ENCODE measurements at places on chromosomes 4 and X.

- no peak for DNase-seq
These were observed 525.7 kb downstream of the PPARGC1A start for GRCh38 chr4:23364167-23364566.

DNA sequence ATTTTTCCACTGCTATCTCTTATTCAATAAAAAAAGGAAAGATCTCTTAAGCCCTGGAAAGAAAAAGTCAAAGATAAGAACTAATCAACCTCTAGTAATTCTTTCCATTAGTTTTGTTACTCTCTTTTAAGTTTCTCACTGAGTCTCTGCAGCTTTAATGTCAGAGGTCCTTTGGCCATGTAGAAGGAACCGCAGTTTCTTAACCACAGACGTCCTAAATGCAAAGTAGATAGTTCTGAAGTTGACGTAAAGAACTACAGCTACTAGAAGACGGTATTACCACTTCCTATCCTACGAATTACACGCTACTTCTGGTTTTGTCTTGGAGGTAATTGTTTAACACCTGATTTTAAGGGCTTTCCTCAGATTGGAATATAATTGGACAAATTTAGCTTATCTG, 325.9 kb downstream of the ANKRD50 start:
- no peak for DNase-seq

GRCh38 chr4:147772459-147772969, 40.6 kb downstream of the ARHGAP10 start:
- no peak for DNase-seq

DNA sequence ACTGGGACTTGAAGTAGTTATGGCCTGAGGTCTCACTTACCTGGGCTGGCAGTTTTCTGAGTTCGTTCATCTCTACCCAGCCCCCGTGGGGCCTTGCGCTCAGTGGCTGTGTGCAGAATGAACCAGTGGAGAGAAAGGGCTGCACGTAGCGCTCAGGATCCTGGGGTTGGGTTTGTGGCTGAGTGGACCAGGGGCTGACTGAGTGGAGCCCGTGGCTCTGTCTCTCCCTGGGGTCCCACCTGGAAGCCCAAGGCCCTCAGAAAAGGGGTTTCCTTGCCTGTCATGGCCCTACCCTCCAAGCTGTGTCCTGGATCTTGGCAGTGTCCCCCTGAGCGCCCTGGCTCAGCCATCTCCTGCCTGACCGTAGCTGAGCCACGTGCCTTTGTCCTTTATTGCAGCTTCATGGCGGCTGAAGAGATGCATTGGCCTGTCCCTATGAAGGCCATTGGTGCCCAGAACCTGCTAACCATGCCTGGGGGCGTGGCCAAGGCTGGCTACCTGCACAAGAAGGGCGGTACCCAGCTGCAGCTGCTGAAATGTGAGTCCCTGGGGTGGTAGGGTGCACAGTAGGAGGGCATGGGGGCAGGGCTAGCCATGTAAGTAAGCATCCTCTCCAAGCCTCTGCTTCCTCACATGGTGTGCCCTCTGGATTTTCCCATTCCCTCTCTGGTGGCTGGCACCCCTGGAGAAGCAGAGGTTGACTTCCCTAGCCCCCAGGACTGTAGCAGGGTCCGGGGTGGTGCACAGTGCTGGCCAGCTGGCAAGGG, 23.2 kb upstream of the ADD1 start:
- DNase-seq = no peak

DNA sequence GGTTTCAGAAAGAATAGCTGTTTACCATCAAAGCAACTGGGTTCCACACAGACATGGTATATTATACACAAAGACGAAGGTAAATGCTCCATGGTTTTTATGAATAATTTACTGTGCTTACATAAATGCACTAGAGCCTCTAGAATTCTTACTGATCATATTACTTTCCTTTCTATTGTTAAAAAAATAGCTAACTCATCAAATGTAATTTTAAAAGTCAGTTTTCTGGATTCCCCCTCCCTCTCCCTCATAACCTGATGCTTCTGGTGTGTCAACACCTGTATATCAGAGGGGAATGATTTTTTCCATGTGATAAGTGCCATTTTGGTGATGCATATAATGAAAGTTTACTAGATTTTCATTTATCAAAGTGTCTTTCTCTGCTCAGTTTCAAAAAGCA, 31.1 kb upstream of the LEF1 start:
- no peak for DNase-seq

GRCh38 chrX:37291924-37292323, 57.2 kb upstream of the PRRG1 start:
- no peak for DNase-seq

GRCh38 chr4:2079006-2079405, 19.9 kb downstream of the NAT8L start:
- no peak for DNase-seq

GRCh38 chrX:41481264-41482109, 34.3 kb downstream of the NYX start:
- no peak for DNase-seq

- no peak for DNase-seq
These were observed 204.6 kb downstream of the RBM46 start for GRCh38 chr4:154985673-154986072.

- DNase-seq = no peak
These were observed 26.0 kb downstream of the OCRL start for GRCh38 chrX:129566073-129566472.

- DNase-seq = no peak
These were observed 17.2 kb upstream of the CENPU start for GRCh38 chr4:184750926-184751584.

DNA sequence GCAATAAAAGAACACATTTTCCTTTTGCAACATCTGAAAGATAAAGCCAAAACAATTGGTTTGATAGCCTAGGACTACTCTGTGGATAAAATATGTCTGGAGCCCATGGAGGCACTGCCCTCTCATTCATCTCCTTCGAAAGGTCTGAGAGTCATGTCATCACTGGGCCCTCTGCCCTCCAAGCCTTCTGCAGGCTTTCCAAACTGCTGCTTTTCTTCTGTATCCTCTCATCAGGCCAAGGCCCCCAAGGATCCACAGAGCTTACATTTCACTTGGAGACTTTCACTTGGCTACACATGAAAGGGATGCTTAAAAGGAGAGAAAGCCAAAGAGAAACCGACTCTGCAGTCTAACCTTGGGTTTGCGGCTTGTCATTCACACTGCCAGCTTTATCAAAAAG, 109.9 kb downstream of the SH3RF1 start:
- no peak for DNase-seq

DNA sequence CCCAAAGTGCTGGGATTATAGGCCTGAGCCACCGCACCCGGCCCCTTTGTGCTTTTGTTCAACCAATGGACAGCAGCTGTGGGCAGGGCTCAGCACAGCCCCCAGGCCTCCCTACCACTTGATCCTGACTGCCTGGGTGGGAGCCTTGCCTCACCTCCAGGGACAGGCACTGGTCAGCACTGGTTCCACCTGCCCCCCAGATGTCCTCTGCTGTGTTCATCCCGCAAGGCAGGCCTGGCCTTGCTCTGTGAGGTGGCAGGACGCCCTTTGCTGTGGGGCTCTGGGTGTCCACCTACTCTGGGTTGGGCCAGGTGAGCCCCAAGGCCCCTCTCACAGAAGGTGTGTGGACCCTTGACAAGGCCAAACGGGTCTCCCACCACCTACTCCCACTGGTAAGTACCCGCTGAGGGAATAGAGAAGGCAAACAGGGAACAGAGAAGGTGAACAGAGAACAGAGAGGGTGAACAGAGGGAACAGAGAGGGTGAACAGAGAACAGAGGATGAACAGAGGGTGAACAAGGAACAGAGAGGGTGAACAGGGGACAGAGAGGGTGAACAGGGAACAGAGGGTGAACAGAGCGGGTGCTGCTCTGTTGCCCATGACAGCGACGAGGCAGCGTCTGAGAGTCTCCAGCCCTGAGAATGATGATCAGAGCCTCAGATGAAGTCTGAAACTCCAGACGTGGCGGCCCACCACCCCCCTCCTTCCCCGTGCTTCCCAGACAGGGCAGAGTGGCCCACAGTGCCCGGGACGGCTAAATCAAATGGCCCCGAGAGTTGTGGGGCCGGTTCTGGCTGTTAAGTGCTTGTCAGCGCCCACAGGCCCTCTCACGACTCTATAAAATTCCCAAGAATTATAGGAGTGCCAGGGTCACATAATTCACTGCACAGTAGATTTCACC, 55.0 kb upstream of the NKX1-1 start:
- DNase-seq = no peak

- peak; percentile 89 for DNase-seq
These were observed 1.1 kb downstream of the HNRNPDL start for GRCh38 chr4:82428969-82429727.

DNA sequence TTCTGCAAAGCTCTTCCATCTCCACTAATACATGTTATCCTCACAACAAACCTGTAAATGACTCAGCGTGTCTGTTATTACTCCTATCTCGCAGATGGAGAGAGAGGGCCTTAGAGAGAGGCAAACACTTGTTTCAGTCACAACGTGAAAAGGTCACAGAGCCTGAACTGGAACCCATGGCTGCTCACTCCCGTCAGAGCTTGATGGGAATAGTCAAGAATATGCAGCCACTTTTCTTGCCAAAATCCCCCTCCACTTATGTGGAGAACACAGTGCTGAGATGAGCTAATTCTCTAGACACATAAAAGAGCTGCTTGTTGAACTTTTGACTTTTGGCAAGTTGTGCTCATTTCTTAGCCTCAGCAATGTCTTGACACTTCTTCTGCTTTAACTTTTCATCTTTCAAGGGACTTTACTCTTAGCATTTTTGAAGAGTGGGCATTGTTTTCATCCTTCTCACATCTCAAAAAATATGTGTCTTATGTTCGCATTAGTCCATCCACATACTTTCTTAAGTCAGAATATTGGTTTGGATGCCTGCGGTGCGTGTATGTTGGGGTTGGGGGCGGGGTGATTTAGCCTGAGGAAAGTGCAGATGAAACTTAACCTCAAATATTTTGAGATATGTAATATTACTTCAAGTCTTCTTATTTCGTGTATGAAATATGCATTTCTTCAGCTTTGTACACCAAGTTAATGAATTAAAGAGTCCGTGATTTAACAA, 69.2 kb downstream of the SYNPO2 start:
- no peak for DNase-seq

DNA sequence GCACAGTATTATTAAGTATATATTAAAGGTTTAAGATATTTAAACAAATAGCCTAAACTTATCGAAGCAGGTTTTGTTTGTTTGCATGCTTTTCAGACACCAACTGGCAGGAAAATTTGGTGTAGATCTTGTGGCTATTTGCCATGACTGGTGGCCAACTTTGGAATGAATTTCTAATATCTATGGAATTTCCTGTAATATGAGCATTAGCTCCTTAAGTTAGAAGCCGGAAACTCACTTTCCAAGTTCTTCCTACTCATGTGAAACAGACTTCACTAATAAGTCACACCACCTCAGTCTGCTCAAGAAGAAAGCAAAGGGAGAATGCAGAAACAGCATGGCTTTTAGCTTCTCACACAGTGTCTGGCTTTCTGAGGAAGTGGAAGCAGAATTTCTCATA, 563.9 kb downstream of the GRXCR1 start:
- no peak for DNase-seq

DNA sequence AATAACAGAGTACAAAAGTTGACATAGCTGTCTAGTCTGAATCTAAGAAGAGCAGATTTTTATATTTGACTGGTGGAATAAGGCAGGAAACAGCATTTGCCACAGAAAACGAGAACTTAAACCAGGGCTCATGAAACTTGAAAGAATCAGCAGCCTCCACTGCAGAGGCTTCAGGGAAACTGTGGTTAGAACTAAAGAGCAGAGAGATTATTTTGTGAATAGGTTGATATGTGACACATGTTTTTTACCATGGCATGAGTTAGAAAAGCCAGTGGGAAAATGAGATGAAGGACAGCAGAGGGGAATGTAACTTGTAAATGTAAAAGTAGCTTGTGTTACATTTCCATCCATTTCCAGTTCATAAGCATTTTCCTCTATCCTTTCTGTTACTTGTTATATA, 63.7 kb upstream of the CAMK2D start:
- DNase-seq = no peak

- DNase-seq = no peak
These were observed at the start of gene SYTL5 for GRCh38 chrX:38006291-38006690. TSS of gene SYTL5 (plus strand) at chrX:38006553. CDS start at chrX:38033890, 27,337 bp downstream.

- DNase-seq = no peak
These were observed 32.1 kb upstream of the PAQR3 start for GRCh38 chr4:78971326-78971725.

DNA sequence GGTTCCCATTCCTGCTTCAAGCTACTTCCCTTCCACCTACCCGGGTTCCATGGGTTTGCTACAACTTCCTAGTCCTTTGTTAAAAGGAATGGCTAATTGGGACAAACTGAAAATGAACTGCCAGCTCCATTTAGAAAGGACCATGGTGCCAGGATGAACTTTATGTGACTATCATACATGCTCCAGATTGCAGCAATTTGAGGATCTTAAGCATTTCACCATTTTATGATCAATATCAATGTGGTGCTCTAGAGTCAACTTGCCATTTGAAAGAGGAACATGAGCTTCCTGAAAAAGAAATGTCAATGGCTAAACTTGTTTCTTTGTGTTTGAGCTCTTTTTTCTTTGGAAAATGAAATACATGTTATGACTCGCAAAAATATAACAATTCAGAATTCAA, 92.7 kb upstream of the IL15 start:
- no peak for DNase-seq

DNA sequence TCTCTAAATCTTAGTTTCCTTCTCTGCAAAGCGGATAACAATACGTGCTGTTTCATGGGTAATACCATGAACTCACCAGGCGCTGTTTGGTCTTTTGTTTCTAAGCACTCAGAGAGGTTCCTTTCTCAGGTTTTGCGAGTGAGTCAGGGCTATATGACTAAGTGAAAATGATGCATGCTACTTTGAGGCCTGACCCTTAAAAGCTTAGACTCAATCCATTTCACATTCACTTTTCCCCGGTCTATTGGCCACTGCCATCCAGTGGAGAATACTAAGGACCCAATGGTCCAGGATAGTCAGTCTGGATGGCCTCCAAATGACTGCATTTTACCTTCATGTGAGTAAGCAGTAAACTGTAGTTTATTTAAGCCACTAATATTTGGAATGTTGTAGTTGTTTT, 400.8 kb upstream of the SLIT2 start:
- DNase-seq = no peak

DNA sequence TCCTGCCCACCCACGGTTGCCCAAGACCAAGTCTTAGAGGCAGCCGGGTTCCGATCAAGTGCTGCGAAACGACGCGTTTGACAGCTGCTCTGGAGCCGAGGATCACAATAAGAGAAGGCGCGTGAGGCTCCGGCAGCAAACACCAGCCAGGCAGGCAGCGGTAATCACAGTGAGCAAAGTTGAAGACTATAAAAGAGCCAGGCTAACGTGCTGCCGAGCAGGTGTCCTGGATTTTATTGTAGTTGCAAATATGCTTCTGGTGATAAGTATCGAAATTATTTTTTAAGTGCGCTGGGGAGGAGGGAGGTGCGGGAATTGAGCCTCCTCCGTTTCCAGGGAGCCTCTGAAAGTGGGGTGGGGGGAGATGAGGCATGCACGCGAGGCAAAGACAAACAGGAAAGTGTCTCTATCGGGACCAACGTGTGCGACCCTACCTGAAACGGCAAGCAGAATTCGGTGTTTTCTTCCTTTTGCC, 590 bp downstream of the GABRA2 start:
- no peak for DNase-seq
